Right atrium auricular region (tissue), 2 donors: ENCODE measurements at places on chromosomes 3 and 15.

DNA sequence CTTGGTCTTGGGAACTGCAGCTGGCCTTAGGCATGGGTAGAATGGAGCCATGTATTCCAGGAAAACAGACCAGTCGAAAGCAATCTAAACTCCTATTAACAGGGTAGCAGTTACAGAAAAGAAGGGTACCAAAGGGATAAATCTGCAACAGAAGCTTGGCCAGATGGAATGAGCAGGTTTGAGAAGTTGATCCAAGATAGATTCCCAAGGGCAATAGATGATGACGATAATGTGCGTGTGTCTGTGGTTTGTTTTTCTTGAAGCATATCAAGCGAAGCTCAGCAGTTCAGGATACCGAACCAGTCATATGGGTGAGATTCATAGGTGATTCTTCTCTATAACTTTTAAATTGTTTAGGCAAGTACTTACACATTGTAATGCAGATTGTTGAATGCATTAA, 203.8 kb upstream of the SEMA6D start:
- no peak overlapping the region for H3K27ac ChIP-seq
- no peaks in the 10 kb centered on the region for H3K36me3 ChIP-seq
- H3K27me3 ChIP-seq: no peaks in the 10 kb centered on the region
- no peaks in the 10 kb centered on the region for H3K4me1 ChIP-seq

DNA sequence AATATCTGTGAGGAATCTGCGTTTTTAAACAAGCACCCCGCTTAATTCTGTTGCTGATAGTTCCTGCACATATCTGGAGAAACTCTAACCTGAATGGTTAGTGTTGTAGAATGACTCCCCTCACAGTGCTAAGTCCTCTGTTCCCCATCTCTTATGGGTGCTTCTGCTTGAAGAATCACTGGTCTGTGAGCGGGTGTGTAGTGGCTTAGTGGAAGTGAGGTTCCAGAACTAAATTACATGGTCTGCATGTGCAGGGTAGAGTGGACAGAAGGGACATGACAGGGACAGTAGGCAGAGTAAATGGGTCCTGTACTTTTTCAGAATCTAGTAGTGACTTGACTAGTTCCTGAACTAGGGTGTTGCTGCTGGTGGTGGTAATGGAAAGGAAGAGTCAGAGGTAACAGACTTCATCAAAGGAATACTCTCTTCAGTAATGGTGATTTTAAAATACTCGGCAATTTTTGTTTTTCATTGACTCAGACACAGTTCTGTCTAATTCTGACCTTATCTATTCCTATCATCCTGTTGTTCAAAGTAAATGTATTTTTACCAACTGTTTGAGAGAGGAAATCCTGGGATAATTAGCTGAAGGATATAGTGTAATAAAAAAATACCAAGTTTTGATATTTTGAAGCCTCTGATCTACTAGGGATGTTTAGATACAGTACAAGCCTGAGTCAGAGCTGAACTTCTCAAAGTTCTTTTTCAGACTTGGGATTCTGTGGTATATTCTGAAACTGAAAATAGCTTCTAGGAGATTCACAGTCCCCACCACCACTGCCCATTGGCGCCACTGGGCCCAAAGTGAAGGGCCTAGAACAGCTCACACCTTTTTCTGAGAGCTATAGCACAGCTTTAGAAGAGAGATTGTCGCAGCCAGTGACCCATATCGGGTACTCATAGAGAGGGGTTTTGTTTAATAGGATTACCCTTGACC, 55.5 kb downstream of the FNDC3B start:
- H3K27ac ChIP-seq: peak overlapping the region; percentile 27
- H3K4me1 ChIP-seq: no peaks in the 10 kb centered on the region
- no peak overlapping the region for H3K4me3 ChIP-seq
- H3K36me3 ChIP-seq: no peaks in the 10 kb centered on the region

GRCh38 chr3:16671690-16672089, 66.5 kb upstream of the DAZL start:
- no peaks in the 10 kb centered on the region for H3K27me3 ChIP-seq
- H3K27ac ChIP-seq: no peak overlapping the region
- no peaks in the 10 kb centered on the region for H3K36me3 ChIP-seq
- no peak for DNase-seq
- no peaks in the 10 kb centered on the region for H3K4me1 ChIP-seq
- no peak overlapping the region for H3K4me3 ChIP-seq

DNA sequence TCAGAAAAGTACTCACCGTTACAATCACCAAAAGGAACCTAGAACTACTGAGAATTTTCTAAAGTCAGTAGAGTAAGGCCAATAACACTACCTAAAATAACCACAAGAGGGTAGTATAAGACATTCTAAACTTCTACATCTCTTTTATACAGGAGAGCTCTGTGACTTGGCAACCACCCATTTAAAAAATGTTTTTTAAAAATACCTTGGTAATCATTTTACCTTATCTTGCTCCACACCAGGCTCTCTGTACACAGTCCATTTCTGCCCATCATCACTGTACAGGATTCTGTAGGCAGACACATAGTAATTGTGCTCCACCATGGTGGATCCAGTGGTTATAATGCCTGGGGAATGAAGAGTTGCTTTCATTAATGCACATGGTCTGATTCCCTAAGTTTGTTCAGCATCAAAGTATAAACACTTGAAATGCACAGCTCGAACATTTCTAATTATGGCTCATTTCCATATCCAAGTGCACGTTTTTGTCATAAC, 54.5 kb downstream of the ST3GAL6 start:
- H3K4me3 ChIP-seq: no peak overlapping the region
- H3K36me3 ChIP-seq: peaks cover 37% of the 10 kb centered on the region
- H3K4me1 ChIP-seq: no peaks in the 10 kb centered on the region

GRCh38 chr3:24773798-24774197, 279.1 kb upstream of the THRB start:
- no peak overlapping the region for H3K4me3 ChIP-seq
- no peak for DNase-seq
- H3K36me3 ChIP-seq: no peaks in the 10 kb centered on the region
- H3K27me3 ChIP-seq: no peaks in the 10 kb centered on the region
- H3K4me1 ChIP-seq: no peaks in the 10 kb centered on the region

- DNase-seq: no peak
- no peaks in the 10 kb centered on the region for H3K4me1 ChIP-seq
- no peak overlapping the region for H3K4me3 ChIP-seq
- H3K27ac ChIP-seq: no peak overlapping the region
These were observed 1523.8 kb upstream of the CADM2 start for GRCh38 chr3:83434880-83435587.

DNA sequence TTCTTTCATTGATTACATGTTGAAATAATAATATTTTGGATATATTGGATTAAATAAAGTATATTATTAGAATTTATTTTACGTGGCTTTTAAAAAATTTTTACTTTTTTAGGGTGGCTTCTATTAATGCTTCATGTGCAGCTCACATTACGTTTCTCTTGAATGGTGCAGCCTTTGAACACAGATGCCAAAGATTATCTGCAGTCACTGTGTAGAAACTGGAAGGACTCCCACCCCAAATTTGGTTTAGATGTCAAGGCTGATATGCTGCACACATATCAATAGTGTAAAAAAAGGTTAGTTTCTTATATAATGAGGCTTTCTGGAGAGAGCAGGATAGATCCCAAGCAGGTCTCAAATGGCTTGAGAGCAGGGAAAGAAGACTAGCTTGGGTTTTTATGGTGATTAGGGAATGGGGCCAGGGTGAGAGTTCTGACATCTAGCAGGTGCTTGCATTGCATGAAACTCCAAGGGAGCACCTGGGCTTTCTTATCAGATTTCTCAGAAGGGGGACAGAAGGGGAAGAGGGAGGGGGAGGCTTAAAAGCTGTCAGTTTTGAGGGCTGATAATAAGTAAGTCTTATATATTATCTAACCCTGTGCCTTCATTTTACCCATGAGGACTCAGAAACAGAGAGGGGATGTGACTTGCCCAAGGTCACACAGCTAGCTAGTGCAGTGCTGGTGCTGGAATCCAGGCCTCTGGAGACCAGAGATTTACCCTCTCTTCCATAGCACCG, 89.6 kb downstream of the CHST2 start:
- H3K27ac ChIP-seq: no peak overlapping the region
- DNase-seq: no peak
- no peak overlapping the region for H3K4me3 ChIP-seq
- H3K36me3 ChIP-seq: no peaks in the 10 kb centered on the region

- no peaks in the 10 kb centered on the region for H3K36me3 ChIP-seq
- H3K4me3 ChIP-seq: no peak overlapping the region
- no peak overlapping the region for H3K27ac ChIP-seq
- DNase-seq: no peak
- H3K4me1 ChIP-seq: no peaks in the 10 kb centered on the region
These were observed 171.7 kb upstream of the ATP11B start for GRCh38 chr3:182621435-182622240.

DNA sequence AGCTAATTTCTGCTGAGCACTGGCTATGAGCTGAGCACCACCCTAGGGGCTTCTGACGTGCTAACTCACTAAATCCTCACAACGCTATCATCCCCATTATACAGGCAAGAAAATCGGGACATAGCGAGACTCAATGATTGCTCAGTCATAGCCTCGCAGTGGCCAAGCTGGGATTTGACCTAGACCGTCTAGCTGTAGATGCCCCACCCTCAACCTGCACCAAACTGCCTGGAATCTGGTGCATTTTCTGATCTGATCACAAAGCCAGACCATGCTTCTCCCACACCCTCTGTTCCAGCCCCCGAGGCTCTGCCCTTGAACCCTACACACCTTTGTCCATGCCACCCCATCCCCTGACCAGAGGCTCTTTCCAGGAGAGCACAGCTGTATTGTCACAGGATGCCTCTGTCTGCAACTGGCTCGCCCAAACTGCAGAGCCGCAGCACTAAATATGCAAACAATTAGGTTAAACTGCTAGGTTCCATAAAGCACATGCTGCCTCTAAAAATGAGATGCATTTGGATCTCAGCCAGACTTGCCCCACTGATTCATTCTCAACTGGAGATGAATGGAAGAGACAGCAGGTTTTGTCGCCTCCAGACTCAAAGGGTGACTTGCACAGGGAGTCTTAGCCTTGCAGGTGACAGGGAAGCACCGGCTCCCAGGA, 95.2 kb downstream of the NUP210 start:
- no peaks in the 10 kb centered on the region for H3K4me1 ChIP-seq
- no peak for DNase-seq
- H3K27me3 ChIP-seq: no peaks in the 10 kb centered on the region
- H3K27ac ChIP-seq: no peak overlapping the region

- peak overlapping the region; percentile 99 for H3K27ac ChIP-seq
- no peaks in the 10 kb centered on the region for H3K36me3 ChIP-seq
- H3K27me3 ChIP-seq: no peaks in the 10 kb centered on the region
- no peak for DNase-seq
- H3K4me3 ChIP-seq: peak overlapping the region; percentile 77
- H3K4me1 ChIP-seq: peaks cover 47% of the 10 kb centered on the region
These were observed 701 bp downstream of the OSBPL11 start for GRCh38 chr3:125594581-125595011.

DNA sequence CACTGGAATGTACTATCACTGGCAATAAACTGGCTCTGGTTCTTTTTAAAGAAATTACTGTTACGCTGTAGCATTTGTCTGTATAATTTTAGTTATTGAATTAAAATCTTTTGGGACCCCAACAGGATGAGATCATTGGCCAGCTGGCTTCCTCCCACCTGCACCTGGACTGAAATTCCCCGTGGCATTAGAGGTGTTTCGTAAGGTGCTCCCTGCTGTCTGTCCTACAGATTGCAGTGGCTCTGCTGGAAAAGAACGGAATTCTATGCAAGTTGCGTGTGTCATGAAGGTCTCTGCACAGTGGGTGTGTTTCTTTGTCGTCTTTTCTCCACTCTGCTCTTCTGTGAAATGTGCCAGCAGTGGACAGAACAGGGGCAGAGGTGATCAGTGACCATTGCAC, 383.4 kb downstream of the PTPRG start:
- no peak for DNase-seq
- no peaks in the 10 kb centered on the region for H3K27me3 ChIP-seq
- H3K27ac ChIP-seq: no peak overlapping the region
- peaks cover 37% of the 10 kb centered on the region for H3K4me1 ChIP-seq

GRCh38 chr15:34850121-34850520, 54.8 kb upstream of the ACTC1 start:
- no peaks in the 10 kb centered on the region for H3K4me1 ChIP-seq
- H3K4me3 ChIP-seq: no peak overlapping the region
- no peaks in the 10 kb centered on the region for H3K27me3 ChIP-seq
- DNase-seq: no peak

- no peak overlapping the region for H3K27ac ChIP-seq
- no peak for DNase-seq
- no peak overlapping the region for H3K4me3 ChIP-seq
- H3K27me3 ChIP-seq: no peaks in the 10 kb centered on the region
These were observed 70.4 kb downstream of the CBLB start for GRCh38 chr3:105798381-105798934.

DNA sequence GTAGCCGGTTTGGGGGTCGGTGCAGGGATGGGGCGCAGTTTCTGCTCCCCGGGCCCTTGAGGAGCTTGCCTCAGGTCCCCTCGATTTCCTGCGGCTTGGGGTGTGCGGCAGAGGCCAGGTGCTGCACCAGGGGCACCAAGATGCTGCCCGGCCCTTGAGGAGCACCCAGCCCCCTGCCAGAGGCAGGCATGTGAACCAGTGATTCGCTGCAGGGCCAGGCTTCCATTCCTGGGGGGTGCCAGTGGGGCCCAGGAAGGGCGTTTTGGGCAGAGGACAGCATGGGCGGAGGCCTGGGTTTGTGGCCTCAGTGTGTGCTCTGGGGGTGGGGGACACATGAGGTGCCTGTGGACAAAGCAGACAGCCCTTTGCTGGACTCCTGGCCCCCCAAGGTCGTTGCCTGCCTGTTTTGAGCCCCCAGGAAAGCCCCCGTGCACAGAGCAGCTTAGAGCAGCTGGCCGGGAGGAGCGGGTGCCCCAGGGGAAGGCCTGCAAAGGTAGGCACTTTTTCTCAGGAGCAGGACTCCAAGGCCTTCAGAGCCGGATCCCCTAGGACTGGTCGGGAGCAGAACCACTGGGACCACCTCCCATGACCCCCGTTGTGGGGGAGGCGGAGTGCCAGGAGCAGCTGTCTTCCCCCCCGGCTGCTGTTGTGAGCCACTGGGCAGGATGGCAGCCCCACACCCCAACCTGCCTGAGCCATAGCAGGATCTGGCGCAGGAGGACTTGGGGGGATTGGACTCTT, 1.6 kb downstream of the PLXNA1 start:
- H3K36me3 ChIP-seq: peaks cover 1% of the 10 kb centered on the region
- no peak for DNase-seq
- peak overlapping the region; percentile 76 for H3K4me3 ChIP-seq
- peaks cover 44% of the 10 kb centered on the region for H3K4me1 ChIP-seq
- peak overlapping the region; percentile 63 for H3K27ac ChIP-seq

- no peak overlapping the region for H3K27ac ChIP-seq
- no peaks in the 10 kb centered on the region for H3K36me3 ChIP-seq
- H3K4me3 ChIP-seq: no peak overlapping the region
- H3K27me3 ChIP-seq: no peaks in the 10 kb centered on the region
- no peaks in the 10 kb centered on the region for H3K4me1 ChIP-seq
- no peak for DNase-seq
These were observed 149.8 kb downstream of the MECOM start for GRCh38 chr3:169513672-169514071.

DNA sequence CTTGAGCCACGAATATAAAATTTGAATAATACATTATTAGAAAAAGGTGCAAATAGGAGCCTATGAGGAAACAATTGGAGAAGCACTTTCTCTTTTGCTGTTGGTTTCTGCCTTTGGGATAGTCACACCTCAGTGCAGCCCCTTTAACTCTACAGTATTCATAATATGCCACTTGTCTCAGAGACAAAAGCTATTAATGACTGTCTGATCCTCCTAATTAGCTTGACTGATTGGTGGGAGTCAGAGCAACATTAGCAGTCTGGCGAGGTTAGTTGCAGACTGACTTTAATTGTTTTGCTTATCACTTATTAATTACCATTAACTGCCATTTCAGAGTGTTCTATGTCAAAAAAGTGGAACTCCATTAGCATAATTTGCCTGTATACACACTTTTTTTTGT, 225.0 kb upstream of the ARHGEF26 start:
- H3K4me3 ChIP-seq: no peak overlapping the region
- no peak overlapping the region for H3K27ac ChIP-seq
- H3K4me1 ChIP-seq: no peaks in the 10 kb centered on the region
- no peaks in the 10 kb centered on the region for H3K36me3 ChIP-seq
- DNase-seq: no peak
- H3K27me3 ChIP-seq: no peaks in the 10 kb centered on the region
